ENCODE measurements at places on chromosomes 2 and 18. TPM values are rescaled to one million over a fixed set of nuclear protein-coding genes. Genes with fewer than 3 reads are reported as not detected.
A peak's percentile ranks its signal among the peaks of the same experiment; 100 is the strongest.

GRCh38 chr2:43576981-43577892, 18.6 kb downstream of the THADA start:
- no peak for DNase-seq
- H3K27ac ChIP-seq, result peak overlapping the region; percentile 9
- no peak overlapping the region for H3K4me3 ChIP-seq

DNA sequence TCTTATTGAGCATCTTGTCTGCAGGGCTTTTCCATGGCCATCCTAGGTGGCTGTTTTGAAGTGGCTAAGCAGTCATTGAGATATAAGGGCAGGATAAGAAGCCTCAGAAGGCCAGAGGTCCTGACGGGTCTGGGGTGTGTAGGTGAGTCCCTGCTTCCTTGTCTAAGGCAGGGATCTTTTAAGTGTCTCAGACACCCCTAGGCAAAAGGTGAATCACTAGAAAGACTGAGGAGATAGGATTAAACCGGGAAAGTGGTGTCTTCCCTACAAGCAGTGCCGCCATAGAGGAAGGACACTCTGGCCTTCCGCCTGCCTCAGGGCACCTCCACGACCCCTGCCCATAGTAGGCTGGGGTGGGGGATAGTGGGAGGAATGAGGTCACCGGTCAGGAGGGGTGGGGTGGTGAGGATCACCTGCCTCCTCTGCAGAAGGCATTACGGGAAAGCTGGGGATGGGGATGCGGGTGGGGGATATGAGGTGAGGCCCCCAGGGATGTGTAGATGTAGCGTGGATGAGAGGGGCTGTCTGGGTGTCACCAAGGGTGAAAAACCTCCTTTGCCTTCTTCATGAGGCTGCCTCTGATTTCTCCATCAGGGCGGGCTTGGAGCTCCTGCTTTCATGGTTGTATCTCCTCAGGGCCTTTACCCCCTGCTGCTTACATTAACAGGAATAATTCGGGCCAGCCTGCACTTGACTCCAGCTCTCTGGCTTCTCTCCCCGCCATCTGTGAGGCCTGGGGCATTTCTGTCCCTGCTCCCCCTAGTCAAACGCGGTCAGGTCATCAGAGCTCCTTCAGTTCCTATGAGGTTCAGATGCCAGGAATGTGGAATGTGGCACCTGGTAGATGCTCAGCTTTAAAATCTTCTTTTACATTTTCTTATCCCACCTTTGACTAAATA, 244.0 kb downstream of the DYSF start:
- H3K27me3 ChIP-seq, result no peaks in the 10 kb centered on the region
- no peak overlapping the region for H3K27ac ChIP-seq
- no peaks in the 10 kb centered on the region for H3K36me3 ChIP-seq

GRCh38 chr2:162919111-162919510, 80.5 kb upstream of the KCNH7 start:
- H3K4me3 ChIP-seq, result no peak overlapping the region
- no peak overlapping the region for H3K27ac ChIP-seq
- no peaks in the 10 kb centered on the region for H3K36me3 ChIP-seq
- DNase-seq, result no peak

- no peak for DNase-seq
- H3K27me3 ChIP-seq, result no peaks in the 10 kb centered on the region
- H3K27ac ChIP-seq, result no peak overlapping the region
- H3K4me1 ChIP-seq, result no peaks in the 10 kb centered on the region
- H3K36me3 ChIP-seq, result no peaks in the 10 kb centered on the region
- H3K4me3 ChIP-seq, result no peak overlapping the region
Measured at GRCh38 chr2:239000500-239001073, 152.7 kb downstream of the TWIST2 start.

DNA sequence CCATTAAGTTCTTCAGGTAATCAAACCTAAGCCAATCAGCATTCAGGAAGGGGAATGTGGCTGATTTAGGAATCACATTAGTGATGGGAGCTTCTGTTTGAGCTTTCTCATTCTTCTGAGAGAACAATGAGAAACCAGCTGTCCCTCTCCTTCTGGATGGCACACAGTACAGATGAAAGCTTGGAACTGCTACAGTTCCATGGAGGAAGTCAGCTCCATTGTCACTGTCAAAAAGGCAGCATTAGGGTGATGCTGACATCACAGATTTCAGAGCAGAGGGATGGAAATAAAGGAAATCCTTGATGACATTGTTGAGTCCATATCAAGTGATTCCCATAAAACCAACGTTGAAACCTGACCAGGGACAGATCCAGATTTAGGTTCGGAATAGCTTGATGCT, 36.1 kb upstream of the ACYP2 start:
- no peak overlapping the region for H3K4me3 ChIP-seq
- peaks cover 4% of the 10 kb centered on the region for H3K4me1 ChIP-seq
- DNase-seq, result no peak

DNA sequence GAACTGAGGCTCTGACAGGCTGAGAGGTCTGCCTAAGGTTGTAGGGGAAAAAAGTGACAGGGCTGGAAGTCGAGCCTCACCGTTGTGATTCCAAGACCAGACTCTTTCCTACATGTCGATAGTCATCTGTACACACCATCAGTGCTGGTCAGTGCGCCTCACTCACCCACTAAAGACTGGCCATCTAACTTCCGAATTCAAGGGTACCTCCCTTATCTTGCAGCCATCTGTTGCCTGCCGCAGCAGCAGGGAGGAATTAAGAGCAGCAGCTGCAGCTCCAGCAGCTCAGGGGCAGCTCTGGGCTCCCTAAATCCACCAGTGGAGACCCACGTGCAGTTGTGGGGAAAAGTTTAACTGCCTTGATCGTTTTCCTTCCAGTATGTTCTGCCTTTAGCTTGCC, 32.6 kb upstream of the GPR39 start:
- no peaks in the 10 kb centered on the region for H3K4me1 ChIP-seq
- H3K27me3 ChIP-seq, result no peaks in the 10 kb centered on the region
- no peak overlapping the region for H3K27ac ChIP-seq
- no peaks in the 10 kb centered on the region for H3K36me3 ChIP-seq
- DNase-seq, result peak; percentile 7

DNA sequence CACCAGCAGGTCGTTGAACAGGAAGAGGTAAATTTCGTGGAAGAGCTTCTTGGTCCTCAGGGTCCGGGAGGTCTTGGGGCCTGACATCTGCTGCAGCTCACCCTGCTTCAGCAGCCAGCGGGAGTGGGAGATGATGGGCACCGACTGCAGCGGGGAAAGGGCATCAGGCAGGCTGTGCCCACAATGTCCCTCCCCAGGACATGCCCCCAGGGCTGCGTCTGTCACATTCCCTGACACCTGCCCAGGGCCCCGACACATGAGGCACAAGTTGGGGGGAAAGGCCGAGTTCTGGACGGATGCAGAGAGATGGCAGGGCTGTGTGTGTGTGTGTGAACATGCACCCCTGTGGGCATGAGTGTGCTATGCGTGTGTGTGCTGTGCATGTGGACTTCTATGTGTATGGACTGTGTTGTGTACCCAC, 13.9 kb downstream of the SNORC start:
- no peak overlapping the region for H3K27ac ChIP-seq
- no peaks in the 10 kb centered on the region for H3K36me3 ChIP-seq
- H3K27me3 ChIP-seq, result no peaks in the 10 kb centered on the region
- H3K4me1 ChIP-seq, result no peaks in the 10 kb centered on the region
- no peak for DNase-seq

DNA sequence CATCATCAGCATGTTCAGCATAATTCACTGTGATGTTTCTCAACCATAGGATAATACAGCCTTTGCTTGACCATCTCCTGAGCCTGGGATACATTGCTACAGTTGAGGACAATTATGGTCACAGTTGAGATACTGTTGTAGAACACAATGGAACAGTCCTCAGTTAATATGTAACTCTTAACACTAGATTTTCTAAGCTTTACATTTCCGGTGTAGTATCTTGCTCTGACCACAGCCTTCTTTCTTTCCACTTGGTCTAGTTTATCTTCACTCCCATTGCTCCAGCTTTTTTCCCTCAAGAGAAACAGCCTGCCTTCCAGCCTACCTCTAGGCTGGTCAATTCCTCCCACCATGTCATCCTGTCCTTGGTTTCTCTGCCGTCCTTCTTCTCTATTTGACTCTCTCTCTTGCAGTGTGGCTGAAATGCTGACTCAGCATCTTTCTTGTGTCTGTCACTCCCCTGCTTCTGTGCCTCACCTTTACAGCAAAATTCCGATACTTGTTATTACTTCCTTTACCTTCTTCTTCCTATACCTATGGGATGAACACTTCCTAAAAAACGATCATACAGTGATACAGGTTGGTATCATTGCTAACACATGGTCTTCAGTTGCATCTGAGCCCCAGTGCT, 80.5 kb downstream of the CTNNA2 start:
- no peaks in the 10 kb centered on the region for H3K27me3 ChIP-seq
- DNase-seq, result no peak
- no peaks in the 10 kb centered on the region for H3K36me3 ChIP-seq
- H3K4me3 ChIP-seq, result no peak overlapping the region
- no peak overlapping the region for H3K27ac ChIP-seq

DNA sequence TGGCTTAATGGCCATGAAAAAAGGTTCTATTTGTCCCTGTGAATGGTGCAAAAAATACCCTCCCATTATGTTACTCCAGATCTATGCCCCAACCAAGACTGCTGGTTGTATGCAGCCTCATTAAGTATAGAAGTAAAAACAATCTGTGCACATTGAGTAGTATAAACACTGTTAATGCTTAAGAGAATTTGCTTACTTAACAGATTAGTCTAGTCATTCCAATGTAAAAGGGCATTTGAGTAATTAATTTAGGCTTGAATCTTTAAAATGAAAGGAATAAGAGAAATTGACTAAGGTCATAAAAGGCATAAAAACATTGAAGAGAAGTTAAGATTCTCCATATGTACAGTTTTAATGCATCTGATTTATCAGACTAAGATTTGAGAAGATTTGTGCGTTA, 51.2 kb downstream of the FAM124B start:
- H3K27me3 ChIP-seq, result no peaks in the 10 kb centered on the region
- H3K4me1 ChIP-seq, result no peaks in the 10 kb centered on the region
- H3K4me3 ChIP-seq, result no peak overlapping the region
- DNase-seq, result no peak
- H3K27ac ChIP-seq, result no peak overlapping the region

DNA sequence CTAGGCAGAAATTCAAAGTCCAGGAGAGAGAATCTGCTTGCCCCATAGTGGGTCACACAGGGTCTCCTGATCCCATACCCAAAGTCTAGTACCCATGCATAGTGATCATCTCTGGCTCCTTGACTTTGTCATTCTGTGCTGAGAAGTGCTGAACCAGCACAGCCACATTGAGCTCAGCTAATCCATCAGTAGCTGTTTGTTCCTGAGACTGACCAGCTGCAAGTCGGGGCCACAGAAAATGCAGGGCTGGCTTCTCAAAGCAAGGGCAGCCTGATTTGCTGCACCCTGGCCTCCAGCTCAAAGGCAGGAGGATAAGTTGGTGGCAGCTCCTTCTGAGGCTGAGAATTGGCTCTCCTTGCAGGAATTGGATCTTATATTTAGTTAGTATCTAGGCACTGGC, 72.2 kb downstream of the LYPD1 start:
- no peaks in the 10 kb centered on the region for H3K4me1 ChIP-seq
- H3K4me3 ChIP-seq, result no peak overlapping the region
- no peaks in the 10 kb centered on the region for H3K36me3 ChIP-seq
- no peak for DNase-seq

- H3K27me3 ChIP-seq, result no peaks in the 10 kb centered on the region
- H3K27ac ChIP-seq, result no peak overlapping the region
- DNase-seq, result no peak
- H3K4me1 ChIP-seq, result peaks cover 26% of the 10 kb centered on the region
- H3K36me3 ChIP-seq, result no peaks in the 10 kb centered on the region
Measured at GRCh38 chr2:235024931-235025773, 73.3 kb downstream of the SH3BP4 start.

- DNase-seq, result no peak
- H3K4me1 ChIP-seq, result no peaks in the 10 kb centered on the region
- H3K36me3 ChIP-seq, result no peaks in the 10 kb centered on the region
- H3K27ac ChIP-seq, result no peak overlapping the region
- no peaks in the 10 kb centered on the region for H3K27me3 ChIP-seq
- no peak overlapping the region for H3K4me3 ChIP-seq
Measured at GRCh38 chr2:39881494-39881893, 102.4 kb upstream of the THUMPD2 start.

GRCh38 chr2:9440058-9440727, 16.7 kb downstream of the CPSF3 start:
- H3K4me3 ChIP-seq, result no peak overlapping the region
- H3K27ac ChIP-seq, result no peak overlapping the region
- peaks cover 19% of the 10 kb centered on the region for H3K36me3 ChIP-seq
- no peaks in the 10 kb centered on the region for H3K4me1 ChIP-seq
- H3K27me3 ChIP-seq, result no peaks in the 10 kb centered on the region

- H3K27ac ChIP-seq, result no peak overlapping the region
- no peaks in the 10 kb centered on the region for H3K36me3 ChIP-seq
- no peaks in the 10 kb centered on the region for H3K4me1 ChIP-seq
- H3K27me3 ChIP-seq, result no peaks in the 10 kb centered on the region
Measured at GRCh38 chr2:102550151-102550550, 69.2 kb upstream of the SLC9A2 start.

GRCh38 chr18:69480460-69480859, 79.8 kb downstream of the DOK6 start:
- H3K36me3 ChIP-seq, result no peaks in the 10 kb centered on the region
- no peaks in the 10 kb centered on the region for H3K27me3 ChIP-seq
- H3K4me3 ChIP-seq, result no peak overlapping the region
- no peaks in the 10 kb centered on the region for H3K4me1 ChIP-seq

The TET3 gene
- total RNA-seq, result 24.5 TPM

The REL gene
- 32.8 TPM for total RNA-seq

The CMPK2 gene
- total RNA-seq, result 19.5 TPM

The IL1F10 gene
- not detected for total RNA-seq

The DNAH7 gene
- 4.8 TPM for total RNA-seq

The CDKL4 gene
- total RNA-seq, result 5.2 TPM

The SPDYA gene
- 1.0 TPM for total RNA-seq

The EFR3B gene
- 15.2 TPM for total RNA-seq
